ENCODE measurements at places on chromosomes 13 and 19. TPM values are rescaled to one million over a fixed set of nuclear protein-coding genes. Genes with fewer than 3 reads are reported as not detected.

Gene LHB
- not detected for total RNA-seq

Gene PGLYRP2
- total RNA-seq: not detected

DNA sequence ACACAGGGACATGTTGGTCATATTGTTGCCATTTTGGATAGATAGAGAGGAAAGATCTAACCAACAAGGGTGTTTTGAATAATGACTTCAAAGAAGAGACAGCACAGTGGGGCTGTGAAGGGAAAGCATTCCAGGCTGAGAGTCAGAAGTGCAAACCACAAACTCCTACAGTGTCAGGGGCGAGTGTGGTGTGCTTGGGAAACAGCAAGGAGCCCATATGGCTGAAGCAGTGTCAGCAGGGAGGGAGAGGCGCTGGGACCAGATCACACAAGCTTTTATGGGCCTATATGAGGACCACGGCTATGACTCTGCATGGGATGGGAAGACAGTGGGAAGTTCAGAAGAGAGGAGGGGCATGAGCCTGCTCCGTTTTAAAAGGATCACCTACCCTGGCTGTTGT is 166.4 kb downstream of the MYO16 start:
- H3K27me3 ChIP-seq: no peaks in the 10 kb centered on the region
- H3K4me1 ChIP-seq: no peaks in the 10 kb centered on the region
- DNase-seq: no peak
- no peaks in the 10 kb centered on the region for H3K36me3 ChIP-seq
- no peak overlapping the region for H3K27ac ChIP-seq
- H3K4me3 ChIP-seq: no peak overlapping the region

DNA sequence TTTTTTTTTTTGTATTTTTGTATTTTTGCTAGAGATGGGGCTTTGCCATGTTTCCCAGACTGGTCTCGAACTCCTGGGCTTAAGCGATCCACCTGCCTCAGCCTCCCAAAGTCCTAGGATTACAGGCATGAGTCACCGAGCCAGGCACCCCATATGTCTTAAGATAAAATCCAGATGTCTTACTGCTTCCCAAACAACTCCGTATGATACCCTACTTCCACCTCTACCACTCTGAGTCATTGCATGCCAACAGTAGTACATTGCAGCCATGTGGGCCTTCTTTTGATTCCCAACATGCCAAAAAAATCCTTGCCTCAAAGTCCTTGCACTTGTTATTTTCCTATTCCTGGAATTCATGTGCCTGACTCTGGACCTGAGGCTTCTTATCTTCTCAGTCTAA is 799.2 kb downstream of the GPC5 start:
- DNase-seq: no peak
- no peak overlapping the region for H3K27ac ChIP-seq
- no peaks in the 10 kb centered on the region for H3K27me3 ChIP-seq
- H3K4me3 ChIP-seq: no peak overlapping the region
- no peaks in the 10 kb centered on the region for H3K4me1 ChIP-seq

DNA sequence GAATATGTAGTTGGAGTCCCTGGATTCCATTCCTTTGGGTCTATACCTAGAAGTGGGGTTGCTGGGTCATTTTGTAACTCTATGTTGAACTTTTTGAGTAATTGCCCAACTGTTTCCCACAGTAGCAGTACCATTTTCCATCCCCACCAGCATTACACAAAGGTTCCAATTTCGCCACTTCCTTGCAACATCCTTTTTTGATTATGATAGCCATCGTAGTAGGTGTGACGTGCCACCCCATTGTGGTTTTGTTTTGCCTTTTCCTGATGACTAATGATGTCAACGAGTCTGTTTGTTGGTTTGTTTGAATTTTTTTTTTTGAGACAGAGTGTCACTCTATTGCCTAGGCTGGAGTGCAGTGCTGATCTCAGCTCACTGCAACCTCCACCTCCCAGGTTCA is 3.3 kb upstream of the PEX11G start:
- no peak overlapping the region for H3K27ac ChIP-seq
- no peak overlapping the region for H3K4me3 ChIP-seq
- no peaks in the 10 kb centered on the region for H3K36me3 ChIP-seq
- DNase-seq: no peak

GRCh38 chr19:45126654-45127053 is 33.7 kb downstream of the PPP1R37 start:
- H3K4me1 ChIP-seq: peaks cover 32% of the 10 kb centered on the region
- no peak overlapping the region for H3K4me3 ChIP-seq
- DNase-seq: no peak
- peaks cover 31% of the 10 kb centered on the region for H3K36me3 ChIP-seq
- no peak overlapping the region for H3K27ac ChIP-seq

- peaks cover 15% of the 10 kb centered on the region for H3K27me3 ChIP-seq
- DNase-seq: no peak
- no peak overlapping the region for H3K27ac ChIP-seq
- H3K4me1 ChIP-seq: peaks cover 13% of the 10 kb centered on the region
Observed at GRCh38 chr13:23901365-23901764, 4.1 kb upstream of the C1QTNF9B start.

GRCh38 chr13:33639626-33640080 is 178.3 kb upstream of the RFC3 start:
- no peak overlapping the region for H3K4me3 ChIP-seq
- no peaks in the 10 kb centered on the region for H3K36me3 ChIP-seq
- H3K27me3 ChIP-seq: no peaks in the 10 kb centered on the region
- DNase-seq: no peak
- H3K27ac ChIP-seq: no peak overlapping the region
- peaks cover 22% of the 10 kb centered on the region for H3K4me1 ChIP-seq

GRCh38 chr13:73416093-73416492 is 357.3 kb downstream of the KLF5 start:
- H3K36me3 ChIP-seq: no peaks in the 10 kb centered on the region
- no peaks in the 10 kb centered on the region for H3K4me1 ChIP-seq
- no peaks in the 10 kb centered on the region for H3K27me3 ChIP-seq
- DNase-seq: no peak
- no peak overlapping the region for H3K4me3 ChIP-seq

- H3K4me1 ChIP-seq: peaks cover 7% of the 10 kb centered on the region
- no peak overlapping the region for H3K4me3 ChIP-seq
- no peak for DNase-seq
- no peak overlapping the region for H3K27ac ChIP-seq
- peaks cover 16% of the 10 kb centered on the region for H3K27me3 ChIP-seq
- no peaks in the 10 kb centered on the region for H3K36me3 ChIP-seq
Observed at GRCh38 chr13:27372896-27373295, 51.5 kb upstream of the GTF3A start.
